ENCODE measurements at places on chromosomes 4 and X. TPM values are rescaled to one million over a fixed set of nuclear protein-coding genes. Genes with fewer than 3 reads are reported as not detected.

- no peak for DNase-seq
Measured at GRCh38 chr4:152398060-152398459, 137.8 kb downstream of the FBXW7 start.

GRCh38 chr4:163542275-163542674 lies 47.8 kb downstream of the TMA16 start:
- no peak for DNase-seq

DNA sequence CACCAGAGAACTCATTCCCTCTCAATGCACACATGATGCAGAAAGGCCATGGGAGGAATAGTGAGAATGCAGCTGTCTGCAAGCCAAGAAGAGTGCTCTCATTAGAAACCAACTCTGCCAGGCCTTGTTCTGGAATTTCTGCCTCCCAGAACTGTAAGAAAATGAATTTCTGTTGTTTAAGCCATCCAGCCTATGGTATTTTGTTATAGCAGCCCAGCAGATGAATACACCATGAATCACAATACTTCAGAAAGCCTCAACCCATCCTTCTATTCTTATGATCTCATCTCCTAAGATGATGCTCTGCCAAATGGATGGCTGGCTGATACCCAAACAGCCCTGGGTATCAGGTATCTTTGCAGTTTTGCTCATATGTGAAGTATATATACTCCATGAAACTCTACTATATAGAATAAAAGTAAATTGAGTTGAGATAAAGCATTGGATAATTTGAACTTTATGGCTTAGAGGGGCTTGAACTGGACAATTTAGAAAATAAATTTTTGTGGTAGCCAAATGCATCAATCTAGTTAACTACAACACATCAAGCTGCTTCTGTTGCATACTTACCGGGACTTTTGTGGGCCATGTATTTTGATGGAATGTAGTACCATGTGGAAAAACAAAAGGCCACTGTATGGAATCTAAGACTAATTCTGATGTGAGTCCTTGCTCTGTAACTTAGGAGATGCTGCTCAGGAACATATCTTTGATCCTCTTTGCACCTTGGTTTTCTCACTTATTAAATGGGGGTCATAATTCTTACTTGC lies 245.9 kb downstream of the HS3ST1 start:
- DNase-seq = no peak

DNA sequence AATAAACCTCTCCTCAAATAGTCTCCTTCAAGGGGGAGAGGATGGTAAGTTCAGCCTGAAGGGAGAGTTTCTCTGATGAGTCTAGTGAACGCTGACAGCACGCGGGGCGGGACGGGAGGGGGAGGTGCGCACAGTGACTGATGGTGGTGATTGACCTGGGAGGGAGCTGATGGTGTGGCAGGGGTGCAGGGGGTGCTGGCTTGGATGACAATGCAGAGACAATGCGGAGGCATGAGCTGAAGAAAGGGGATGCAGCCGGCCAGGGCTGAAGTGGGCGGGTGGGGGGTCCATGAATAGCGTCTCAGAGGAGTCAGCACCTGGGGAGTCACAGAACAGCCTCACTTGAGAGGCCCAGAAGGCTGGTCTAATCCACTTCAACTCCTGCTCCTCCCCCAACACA lies 142.5 kb upstream of the PJA1 start:
- DNase-seq = no peak

DNA sequence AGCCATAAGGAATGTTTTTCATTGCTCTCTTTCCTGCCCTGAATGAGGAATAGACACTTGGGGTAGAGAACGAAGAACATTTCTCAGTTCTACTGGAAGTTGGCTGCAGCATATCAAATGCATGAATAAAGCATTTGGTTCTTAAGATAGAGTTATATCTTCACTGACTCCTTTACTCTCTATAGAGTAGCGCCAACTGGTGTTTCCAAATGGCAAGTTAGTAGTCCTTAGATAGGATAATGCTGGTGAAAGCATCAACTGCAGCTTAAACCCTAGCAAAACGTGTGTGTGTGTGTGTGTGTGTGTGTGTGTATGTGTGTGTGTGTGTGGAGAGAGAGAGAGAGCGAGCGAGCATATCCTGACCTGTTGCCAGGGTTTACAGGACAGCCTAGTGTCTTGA lies 62.2 kb upstream of the FRMPD4 start:
- no peak for DNase-seq

DNA sequence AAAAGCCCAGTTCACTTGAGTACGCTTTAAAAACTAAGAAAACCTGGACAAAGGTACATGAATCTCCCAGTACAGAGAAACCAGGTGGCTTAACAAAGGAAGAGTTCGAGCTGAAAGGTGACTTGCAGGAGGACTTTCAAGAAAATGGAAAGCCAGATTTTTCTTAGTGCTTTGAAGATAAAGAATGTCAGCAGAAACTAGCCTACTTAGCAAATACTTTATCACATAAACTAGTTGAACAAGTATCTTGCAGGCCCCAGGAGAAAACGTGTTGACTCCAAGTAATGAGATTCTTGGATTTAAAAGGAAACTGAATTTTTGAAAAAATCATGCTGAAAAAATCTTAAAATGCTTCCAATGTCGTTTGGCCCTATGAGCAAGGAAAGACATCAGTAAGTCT lies 26.4 kb downstream of the CDKN2AIP start:
- no peak for DNase-seq

- DNase-seq = no peak
Measured at GRCh38 chr4:48270951-48271473, 1.4 kb upstream of the TEC start.

DNA sequence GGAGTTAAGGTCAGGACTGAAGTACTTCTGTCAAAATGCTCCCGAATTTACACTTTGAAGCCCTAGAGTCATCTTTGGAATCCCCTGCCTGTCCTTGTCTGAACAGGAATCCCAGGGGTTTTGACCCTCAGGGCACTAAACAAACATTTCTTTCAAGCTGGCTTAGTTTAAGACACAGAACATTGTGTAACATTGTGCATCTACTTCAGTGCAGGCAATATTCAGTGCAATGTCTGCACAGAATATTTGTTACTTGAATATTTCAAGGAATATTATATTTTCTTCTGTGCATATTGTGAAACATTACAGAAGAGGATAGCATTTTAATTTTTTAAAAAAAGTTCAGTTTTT lies 763.4 kb downstream of the PCDH18 start:
- no peak for DNase-seq

DNA sequence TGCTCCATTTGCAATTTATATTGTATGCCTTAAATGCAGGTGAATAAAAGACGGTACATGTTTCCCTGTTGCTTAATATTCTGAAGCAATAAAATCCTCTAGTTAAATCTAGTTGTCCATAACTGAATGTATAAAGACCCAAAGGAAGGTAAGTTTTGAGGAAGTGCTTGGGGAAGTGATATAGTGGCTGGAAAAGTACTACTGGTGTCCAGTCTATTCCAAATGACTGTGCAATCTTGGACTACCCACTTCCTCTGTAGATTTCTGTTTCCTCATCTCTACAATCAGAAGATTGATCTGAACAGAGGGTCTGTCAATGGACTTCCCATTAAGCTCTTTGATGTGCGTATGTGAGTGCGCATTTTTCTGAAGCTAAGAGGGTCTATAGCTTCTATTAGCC lies 17.0 kb downstream of the SNCA start:
- no peak for DNase-seq

SERTM2 gene
- 0.11 TPM for total RNA-seq

CFP gene
- total RNA-seq = 1.6 TPM

AMER1 gene
- total RNA-seq = 13.6 TPM
